Stimulated activated naive CD4-positive, alpha-beta T cell treated with Interleukin-2 at 50 U/mL for 16 hours (primary cell): ENCODE measurements at places on chromosomes 1 and 21.
A peak's percentile ranks its signal among the peaks of the same experiment; 100 is the strongest.

GRCh38 chr1:98975113-98975512 is 29.5 kb downstream of the PLPPR5 start:
- no peak for DNase-seq

- DNase-seq: no peak
Measured at GRCh38 chr1:110673805-110674336, 869 bp downstream of the KCNA3 start.

DNA sequence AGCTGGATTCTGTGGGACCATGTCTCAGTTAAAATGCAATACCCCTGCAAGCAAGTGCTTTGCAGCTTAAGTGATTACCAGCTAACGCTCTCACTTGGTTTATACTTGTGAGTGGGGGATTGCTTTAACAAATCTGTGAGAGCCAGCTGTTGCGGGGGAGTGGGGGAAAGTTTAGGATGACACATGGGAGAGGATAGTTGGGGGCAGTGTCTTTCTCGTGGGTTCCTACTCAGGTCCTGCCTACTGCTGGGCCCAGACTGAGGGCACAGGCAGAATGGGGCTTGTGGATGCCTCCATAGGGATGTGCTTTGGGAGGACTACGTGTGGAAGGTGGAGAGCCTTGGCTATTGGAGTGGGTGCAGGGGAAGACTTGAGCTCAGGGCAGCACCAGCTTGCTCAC is 60.1 kb downstream of the ELK4 start:
- DNase-seq: no peak

- no peak for DNase-seq
Measured at GRCh38 chr1:2962946-2963345, 58.3 kb upstream of the ACTRT2 start.

DNA sequence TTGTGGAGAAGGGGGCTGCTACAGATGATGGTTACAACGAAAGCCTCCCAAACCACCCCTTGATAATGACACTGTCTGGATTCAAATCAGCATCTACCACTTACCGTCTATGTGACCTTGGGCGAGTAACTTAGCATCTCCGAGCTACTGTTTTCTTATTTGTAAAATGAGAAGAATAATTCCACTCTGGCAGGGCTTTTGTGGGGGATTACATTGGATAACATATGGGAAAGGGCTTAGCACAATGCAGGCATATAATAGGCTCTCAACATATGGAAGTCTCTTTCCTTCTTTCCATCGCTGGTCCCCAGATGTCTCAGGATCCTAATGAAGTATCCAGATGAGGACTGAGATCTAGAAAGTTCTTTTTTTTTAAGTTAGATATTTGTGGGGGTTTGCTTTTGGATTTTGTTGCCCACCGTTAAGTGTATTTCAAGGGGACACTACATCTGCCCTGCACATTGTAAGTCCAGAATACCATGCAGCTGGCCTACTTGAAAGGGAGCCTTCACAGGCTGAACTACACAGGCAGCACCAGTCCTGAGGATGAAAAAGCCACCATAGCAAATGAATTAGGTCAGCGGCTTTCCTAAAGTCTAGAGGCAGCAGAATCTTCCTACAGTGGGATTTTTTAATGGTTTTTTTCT is 172.2 kb upstream of the IRF2BP2 start:
- DNase-seq: no peak

- no peak for DNase-seq
Measured at GRCh38 chr1:172838680-172839313, 179.9 kb downstream of the FASLG start.

GRCh38 chr1:31937300-31938183 is 626 bp downstream of the PTP4A2 start:
- peak; percentile 80 for DNase-seq

DNA sequence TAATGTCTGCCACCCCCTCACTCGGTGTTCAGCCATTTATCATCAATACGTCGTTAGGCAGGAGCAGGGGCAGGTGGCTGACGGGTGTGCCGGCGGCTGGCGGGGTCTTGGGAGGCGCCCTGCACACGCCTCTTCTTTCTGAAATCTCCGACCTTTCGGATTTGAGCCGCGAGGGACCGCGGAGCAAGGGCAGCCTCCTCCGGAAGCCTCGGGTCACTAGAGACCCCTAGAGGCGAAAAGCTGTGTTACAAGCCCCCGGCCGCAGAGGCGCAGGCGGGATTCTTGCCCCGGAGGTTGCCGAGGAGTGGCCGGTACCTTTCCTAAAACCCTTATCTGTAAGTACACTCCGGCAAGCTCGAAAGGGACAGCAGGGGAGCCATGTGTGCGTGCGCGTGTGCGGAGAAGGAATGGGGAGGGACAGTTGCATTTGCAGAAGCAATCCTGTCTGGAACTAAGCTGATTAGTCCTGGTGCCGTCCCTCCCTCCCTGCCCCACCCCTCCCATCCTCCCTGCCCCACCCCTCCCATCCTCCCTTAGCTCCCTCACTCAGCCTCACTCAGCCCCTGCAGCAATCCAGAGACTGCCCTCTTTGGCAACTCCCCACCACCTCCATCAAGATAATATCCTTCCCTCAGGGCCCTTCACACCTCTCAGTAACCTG is 11.0 kb downstream of the BRINP2 start:
- no peak for DNase-seq

GRCh38 chr1:180281490-180281889 is 51.4 kb downstream of the LHX4 start:
- DNase-seq: no peak

DNA sequence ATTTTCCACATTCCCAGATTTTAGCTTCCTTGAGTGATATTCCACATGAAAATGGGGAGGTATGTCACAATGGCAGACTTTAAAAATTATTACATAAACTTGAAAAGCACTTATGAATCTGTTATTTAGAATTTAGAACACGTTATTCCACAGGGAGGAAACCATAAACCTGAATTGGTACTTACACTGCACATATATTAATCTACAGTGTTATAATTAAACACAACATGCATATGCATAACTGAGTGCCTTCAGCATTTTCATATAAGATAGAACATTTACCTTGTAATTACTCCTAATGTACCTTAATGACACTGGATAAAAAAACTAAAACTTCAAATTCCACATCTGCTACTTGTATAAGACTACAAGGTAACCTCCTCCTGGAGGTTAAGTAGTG is 9.8 kb downstream of the ARHGAP29 start:
- no peak for DNase-seq

DNA sequence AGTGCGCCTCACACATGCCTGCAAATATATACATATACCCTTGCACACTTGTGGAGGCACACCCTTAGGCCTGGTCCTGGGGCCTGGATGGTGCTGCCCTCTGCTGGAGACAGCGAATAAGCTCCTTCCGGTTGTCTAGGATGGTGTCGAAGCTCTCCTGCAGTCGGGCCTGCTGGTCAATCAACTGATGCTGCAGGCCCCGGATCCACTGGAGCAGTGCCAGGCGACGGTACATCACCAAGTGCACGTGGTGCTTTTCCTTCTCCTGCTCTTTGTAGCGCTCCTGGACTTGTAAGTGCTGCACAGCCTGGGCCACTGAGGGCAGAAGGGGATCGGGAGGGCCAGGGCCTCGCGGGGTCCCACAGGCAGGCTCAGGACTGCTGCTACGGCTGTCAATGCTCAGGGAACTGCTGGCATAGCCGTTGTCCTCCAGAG is 3.1 kb downstream of the C1orf216 start:
- peak; percentile 73 for DNase-seq
